ENCODE measurements at places on chromosomes 5 and 9. TPM values are rescaled to one million over a fixed set of nuclear protein-coding genes. Genes with fewer than 3 reads are reported as not detected.

Gene RAI14
- total RNA-seq, result 1.1 TPM

Gene ARHGEF39
- 16.0 TPM for total RNA-seq

Gene MCTP1
- total RNA-seq, result 0.20 TPM

Gene PCDHB4
- not detected for total RNA-seq

Measured in activated CD8-positive, alpha-beta T cell treated with anti-CD3 and anti-CD28 coated beads for 36 hours (primary cell).